HT1080 (cell line): ENCODE measurements at places on chromosomes 12 and 14. TPM values are rescaled to one million over a fixed set of nuclear protein-coding genes. Genes with fewer than 3 reads are reported as not detected.

DNA sequence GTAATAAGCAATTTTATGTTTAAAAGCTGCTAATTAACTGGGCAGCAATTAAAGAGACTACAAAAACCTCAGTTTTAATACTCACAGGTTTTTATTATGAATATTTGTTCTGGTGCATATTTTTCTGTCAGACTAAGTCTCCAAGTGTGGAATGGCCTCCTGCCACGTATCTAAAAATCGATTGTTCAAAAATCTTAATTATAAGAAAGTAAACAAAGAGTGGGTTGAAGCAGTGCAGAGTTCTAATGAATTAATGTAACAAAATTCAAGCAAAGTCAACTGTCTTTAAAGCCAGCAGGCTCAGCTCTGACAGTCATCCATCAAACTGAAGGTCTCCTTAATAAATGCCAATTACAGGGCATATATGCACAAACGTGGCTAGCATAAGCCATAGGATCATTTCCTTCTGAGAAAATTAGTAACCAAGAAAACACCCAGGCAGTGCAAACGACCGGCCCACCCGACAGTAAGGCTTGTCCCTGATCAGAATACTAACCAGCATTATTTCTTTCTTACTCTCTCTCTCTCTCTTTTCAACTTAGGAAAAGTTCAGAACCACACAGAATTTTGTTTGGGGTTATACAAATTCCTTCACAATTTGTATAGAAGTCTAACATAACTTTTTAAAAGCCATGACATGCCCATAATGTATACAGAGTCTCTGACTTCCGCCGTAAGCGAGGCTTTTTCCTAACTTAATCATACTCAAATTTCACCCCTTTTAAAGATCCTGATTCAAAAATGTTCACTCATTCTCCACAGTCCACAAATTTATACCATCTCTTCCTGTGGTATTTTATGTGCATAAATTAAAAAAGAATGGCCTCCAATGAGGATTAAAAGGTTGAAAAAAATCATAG is 83.8 kb downstream of the SLC25A21 start:
- DNase-seq, result no peak

GRCh38 chr12:68497702-68498101 is 113.0 kb upstream of the RAP1B start:
- DNase-seq, result peak; percentile 89

- no peak for DNase-seq
These were observed 72.7 kb downstream of the SAMD4A start for GRCh38 chr14:54639611-54640010.

- peak; percentile 23 for DNase-seq
These were observed 751.1 kb downstream of the TMEM121 start for GRCh38 chr14:106277503-106277902.

DNA sequence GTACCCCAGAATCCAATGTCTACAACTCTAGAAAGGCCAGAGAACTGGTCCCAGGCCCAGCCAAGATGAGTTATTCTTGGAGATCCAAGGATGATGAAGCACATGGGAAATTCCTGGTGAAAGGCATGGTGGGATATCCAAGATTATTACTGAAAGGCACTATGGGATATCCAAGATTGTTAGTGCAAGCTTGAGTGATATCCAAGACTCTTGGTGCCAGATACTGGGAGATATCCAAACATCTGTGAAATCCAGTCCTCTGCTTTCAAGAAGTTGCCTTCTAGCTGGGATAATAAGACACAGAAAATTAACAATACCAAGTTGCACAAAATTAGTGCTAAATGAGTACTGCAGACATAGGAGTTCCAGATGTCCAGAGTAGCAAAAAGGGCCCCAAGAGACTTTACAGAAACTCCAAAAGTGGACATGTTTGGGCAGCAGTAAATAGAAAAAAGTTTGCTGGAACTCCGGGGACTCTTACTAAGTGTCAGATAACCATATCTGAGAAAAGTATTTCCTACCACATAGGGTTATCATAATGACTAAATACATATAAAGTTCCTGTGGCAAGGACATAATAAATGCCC is 34.6 kb downstream of the PHLDA1 start:
- DNase-seq, result no peak

- no peak for DNase-seq
These were observed 209.3 kb upstream of the PPFIA2 start for GRCh38 chr12:81968421-81968820.

GRCh38 chr14:78530078-78530477 is 359.9 kb downstream of the NRXN3 start:
- DNase-seq, result no peak

DNA sequence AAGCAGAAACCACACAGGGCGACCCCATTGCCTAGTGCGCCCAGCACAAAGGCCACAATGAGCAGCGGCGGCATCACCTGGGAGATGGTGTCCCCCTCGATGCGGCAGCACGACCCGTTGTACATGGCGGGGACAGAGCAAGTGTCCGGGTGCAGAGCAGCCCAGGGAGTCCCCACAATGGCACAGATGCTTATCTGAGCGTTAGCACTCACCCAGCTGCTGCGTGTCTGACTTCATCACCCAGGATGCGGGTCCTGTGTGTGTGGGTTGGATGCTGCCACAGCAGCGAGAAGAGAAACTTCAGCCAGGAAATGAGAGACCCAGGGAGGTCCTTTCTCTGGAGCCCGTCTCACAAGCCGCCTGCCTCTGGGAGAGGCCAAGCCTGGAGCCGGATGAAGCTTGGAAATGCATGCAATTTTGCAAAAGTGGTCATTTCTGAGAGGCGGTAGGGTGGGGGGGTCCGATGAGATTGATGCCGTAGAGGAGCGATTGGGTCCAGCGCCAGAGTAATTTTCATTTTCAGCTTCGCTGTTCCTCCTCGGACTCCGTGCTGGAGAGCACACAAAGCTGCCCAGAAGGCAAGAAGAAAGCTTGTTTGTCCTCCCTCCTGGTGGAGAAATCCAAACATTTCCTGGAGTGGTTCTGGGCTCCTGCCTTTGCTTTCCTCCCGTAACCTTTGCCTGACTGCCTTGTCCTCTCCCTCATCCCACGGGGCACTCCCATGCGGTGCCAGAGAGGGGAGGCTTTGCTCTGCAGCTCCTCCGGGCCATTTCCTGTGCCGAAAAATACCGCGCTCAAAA is at the start of gene HCAR1:
HCAR1 (minus strand) TSS at position 630 of the 800 bp plus-strand sequence; CDS start at position 125, 505 bp downstream.
- DNase-seq, result no peak

DNA sequence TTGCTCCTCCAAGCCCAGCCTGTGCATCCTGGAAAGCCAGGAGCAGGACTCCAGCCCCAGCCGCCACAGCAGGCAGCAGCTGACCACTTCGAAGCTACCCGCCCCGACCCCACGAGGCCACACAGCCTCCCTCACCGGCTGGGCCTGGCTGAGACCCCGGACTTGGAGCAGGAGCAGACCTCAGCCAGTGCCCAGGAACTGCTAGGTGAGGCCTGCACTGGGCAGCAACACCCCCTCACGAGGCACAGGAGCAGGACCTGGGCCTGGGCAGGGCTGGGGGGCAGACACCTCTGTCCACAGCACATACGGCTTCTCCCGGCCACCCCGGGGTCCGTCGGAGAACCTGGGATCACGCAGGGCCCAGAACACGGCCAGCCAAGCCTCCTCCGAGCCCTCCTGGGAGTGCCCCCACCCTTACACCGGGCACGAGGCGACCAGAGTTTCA is 137.4 kb upstream of the C14orf180 start:
- no peak for DNase-seq

- DNase-seq, result peak; percentile 35
These were observed at the start of gene AP4S1 for GRCh38 chr14:31025367-31026076. Gene AP4S1 (plus strand): TSS chr14:31025649. CDS start chr14:31066197, 40,548 bp downstream.

DNA sequence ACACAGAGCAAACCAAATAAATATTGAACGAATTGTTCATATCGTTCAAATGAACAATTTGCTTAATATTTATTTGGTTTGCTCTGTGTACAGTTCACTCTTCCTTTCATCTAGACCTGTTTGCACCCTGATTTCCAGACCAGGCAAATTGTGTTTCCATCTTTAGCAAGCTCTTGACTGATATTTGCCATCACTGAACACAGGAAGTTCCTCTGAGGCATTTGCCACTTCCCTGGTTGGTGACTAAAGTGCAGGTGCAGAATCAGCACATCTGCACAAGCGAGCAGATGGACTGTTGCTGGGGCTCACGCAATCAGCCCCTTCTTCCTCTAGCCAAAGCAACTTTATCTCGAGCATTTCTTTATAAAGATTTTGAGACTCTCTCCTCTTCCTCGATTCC is 112.9 kb downstream of the DAAM1 start:
- no peak for DNase-seq

GRCh38 chr12:74983917-74984316 is 225.7 kb downstream of the KCNC2 start:
- no peak for DNase-seq

- no peak for DNase-seq
These were observed 1.5 kb downstream of the RASAL1 start for GRCh38 chr12:113134071-113134470.

DNA sequence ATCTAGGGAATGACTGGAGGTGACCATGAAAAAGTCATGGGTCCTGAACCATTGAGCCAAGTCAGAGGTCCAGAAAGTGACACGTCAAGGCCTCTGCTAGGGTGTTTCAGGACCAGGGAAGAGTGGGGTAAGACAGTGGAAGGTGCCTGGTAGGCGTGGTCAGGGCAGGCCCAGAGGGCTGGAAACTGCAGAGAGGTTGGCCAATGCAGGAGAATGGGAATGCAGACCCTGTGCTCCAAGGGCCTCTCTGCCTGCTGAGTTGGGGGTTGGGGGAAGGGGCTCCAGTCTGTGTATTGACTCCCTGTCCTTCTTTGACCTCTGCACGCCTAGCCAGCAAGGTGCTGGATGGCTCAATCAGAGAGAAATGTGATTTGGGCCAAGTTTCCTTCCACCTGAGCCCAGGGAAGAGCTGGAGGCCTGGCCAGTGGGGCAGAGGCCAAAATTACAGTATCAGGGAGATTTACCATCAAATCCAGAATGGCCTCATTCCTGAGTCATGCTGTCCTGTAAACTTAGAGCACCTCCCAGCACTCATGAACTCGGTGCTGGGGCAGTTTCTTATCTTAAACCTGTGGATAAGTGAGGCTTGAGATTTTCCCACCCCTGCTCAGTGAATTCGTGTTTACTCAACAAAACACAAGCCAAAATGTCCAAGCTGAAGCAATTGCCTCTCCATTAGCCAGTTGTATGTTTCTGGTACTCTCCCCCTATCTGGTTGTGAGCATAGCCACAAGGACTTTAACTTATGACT is 24.4 kb downstream of the IRF2BPL start:
- no peak for DNase-seq

DNA sequence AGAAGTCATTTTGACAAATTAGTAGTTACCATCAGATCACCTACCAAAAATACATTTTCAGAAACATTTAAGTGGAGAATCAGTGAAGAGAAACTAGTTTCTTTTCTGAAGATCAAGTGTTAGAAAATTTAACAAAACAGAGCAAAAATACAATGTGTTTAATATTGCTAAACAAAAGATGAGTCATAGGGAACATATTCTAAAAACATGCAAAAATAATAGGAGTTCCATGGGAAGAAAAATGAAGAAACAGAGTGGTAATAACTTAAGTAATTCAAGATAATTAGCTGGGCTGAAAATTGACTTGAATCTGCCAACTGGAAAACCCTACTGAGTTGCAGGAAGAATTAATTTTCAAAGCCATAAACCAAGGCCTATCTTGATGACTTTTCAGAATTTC is 111.5 kb upstream of the KITLG start:
- DNase-seq, result no peak

GRCh38 chr14:53542732-53543131 is 389.6 kb upstream of the DDHD1 start:
- peak; percentile 63 for DNase-seq

DNA sequence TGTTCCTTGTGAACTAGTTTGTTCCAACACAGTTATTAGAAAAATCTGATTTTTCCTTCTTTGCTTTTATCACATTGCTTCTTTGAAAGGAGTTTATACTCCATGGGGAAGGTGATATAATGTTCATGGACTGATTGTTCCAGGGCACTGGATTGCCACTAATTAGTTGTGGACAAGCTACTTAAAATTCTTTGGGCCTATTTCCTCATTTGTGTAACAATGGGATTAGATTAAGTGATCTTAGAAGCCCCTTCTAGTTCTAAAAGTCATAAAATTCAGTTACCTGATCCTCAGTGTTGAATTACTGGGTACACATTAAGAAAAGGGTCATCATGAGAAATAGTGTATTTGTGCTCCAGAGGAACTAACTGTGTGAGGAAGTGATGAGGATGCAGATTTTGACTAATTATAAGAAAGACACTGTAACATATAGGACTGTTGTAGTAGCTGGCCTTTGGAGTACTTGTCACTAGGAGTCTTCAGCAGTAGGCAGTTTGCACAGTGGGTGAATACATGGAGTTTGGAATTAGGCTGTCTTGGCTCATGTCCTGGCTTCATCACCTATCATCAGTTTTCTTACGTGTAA is 82.2 kb downstream of the MIA2 start:
- DNase-seq, result no peak

The KRT5 gene
- not detected in 2 replicates for total RNA-seq

The HSPB8 gene
- 8.7 TPM in 2 replicates for total RNA-seq

The IFI27 gene
- 6.2 and 8.4 TPM in 2 replicates for total RNA-seq

The ADAM21 gene
- total RNA-seq, result 0.87 and 1.3 TPM in 2 replicates

The TGM1 gene
- 0.76 and 1.4 TPM in 2 replicates for total RNA-seq

The PTCSC3 gene
- not detected in 2 replicates for total RNA-seq

The SSTR1 gene
- total RNA-seq, result not detected in 2 replicates

The TAS2R7 gene
- not detected in 2 replicates for total RNA-seq

The GPR84 gene
- total RNA-seq, result not detected in 2 replicates

The IL22 gene
- not detected in 2 replicates for total RNA-seq

The DUSP16 gene
- 2.4 and 3.2 TPM in 2 replicates for total RNA-seq

The SIX1 gene
- 3.9 and 5.8 TPM in 2 replicates for total RNA-seq

The TTC6 gene
- not detected in 2 replicates for total RNA-seq
